NAMALWA (cell line): ENCODE measurements at places on chromosomes 4 and X.
A peak's percentile ranks its signal among the peaks of the same experiment; 100 is the strongest.

GRCh38 chr4:59869559-59869958 is 1330.6 kb upstream of the ADGRL3 start:
- DNase-seq: no peak

- no peak for DNase-seq
These were observed 275.2 kb downstream of the TRIML1 start for GRCh38 chr4:188414441-188414840.

GRCh38 chr4:40247350-40247749 is 50.5 kb downstream of the RHOH start:
- no peak for DNase-seq

DNA sequence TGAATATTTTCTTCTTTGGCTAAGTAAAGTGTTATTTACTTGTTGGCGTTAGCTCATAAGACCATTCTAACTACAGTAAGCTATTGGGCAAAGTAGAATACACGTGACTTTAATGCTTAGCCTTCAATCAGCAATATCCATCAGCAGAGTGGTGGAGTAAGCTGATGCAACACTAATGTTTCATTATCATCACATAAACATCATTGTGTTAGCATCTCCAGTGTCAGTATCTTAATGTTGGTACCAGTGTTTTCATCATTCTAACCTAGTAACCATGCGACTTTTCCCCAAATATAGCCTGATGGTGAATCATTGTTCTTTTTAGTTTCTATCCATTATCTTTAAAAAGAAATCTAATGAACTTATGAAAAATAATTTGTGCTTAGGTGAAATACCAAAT is 48.5 kb downstream of the APOOL start:
- DNase-seq: no peak

GRCh38 chrX:26606971-26607370 is 391.0 kb downstream of the MAGEB5 start:
- no peak for DNase-seq

DNA sequence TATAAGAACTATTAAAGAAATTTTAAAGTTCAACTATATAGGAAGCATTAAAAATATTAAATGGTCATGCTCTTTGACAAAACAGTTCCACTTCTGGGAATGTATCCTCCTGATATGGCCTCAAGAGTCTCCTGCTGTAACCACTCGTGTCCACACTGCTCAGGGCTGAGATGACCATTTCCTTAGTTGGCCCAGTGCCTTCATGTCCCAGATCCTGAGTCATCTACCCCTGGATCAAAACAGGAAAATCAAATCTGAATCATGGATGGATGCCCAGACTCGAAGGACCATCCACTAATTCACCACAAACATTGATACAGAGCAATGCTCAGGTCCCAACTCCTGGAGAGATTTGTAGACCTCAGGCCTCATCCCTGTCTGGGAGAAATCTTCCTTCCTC is 44.7 kb downstream of the GPRASP3 start:
- DNase-seq: no peak

DNA sequence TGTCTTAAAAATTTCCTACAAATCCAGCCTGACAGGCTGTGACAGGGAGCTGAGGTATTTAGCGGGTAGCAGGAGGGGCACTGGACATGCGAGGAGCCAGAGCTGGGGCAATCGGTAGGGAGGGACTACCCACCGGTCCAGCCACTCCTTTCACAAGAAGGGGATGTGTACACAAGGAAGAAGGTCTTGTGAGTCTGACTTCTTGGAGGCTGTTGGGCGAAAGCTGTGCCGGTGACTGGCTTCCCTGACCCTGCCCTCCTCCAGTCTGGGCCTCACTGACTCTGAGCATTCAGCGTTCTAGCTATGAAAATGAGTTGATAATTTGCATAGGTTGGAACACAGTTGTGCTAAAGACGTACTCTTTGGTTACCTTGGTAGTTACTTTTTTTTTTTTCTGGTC is 12.7 kb upstream of the CXCL8 start:
- no peak for DNase-seq

GRCh38 chr4:118770741-118771187 is 65.2 kb downstream of the SEC24D start:
- no peak for DNase-seq

DNA sequence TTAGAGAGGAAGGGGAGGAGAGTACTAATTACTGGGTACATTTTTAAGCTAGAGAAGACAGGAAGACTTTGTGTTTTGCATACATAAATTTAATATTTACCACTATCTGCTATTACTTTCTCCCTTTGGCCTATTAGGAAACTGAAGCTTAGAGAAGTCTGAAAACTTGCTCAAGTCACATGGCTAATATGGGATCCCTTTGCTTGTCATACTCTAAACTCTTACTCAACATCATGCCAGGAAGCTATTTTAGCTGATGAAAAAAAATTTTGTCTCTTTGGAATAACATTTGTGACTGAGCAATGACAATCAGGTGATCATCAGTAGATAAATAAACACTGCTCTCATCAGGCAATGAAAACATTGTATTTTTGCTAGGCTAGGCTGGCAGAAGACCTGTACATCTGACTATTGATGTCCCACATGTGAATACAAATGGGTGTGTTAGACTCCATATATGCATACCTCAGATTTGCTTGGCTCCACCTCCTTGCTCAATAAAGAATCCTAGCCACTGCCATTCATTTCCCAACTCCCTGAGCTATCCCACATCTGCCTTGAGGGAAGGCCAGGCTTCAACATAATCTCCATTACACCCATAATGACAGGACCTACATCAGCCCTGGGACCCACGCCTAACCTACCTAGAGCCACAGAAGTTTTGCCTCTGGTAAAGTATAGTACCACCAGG is 17.0 kb upstream of the DCLK2 start:
- DNase-seq: no peak

GRCh38 chr4:134628066-134628465 is 426.5 kb upstream of the PABPC4L start:
- no peak for DNase-seq

- peak; percentile 83 for DNase-seq
These were observed 7.6 kb upstream of the HSD17B10 start for GRCh38 chrX:53441531-53442321.

- DNase-seq: no peak
These were observed 32.9 kb downstream of the NELFA start for GRCh38 chr4:1975880-1976279.

DNA sequence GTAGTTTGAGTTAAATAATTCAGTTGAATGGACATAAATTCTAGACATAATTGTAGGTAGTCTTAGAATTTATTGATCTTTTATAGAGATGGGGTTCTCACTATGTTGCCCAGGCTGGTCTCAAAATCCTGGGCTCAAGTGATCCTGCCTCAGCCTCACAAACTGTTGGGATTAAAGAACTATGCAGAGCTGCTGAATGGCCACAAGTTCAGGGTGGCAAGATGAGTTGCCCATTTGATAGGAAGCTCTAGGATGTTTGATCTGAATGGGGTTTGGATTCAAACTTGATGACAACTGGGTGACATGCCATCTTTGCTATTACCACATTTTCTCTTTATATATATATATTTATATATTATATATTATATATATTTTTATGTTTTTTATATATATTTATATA is 3.6 kb downstream of the RPL36A start:
- no peak for DNase-seq

GRCh38 chrX:112846187-112846586 is 5.6 kb upstream of the AMOT start:
- DNase-seq: no peak

GRCh38 chrX:119943185-119943988 is at the start of gene NKAP:
Gene NKAP (minus strand): TSS chrX:119943751. CDS start chrX:119943605, 146 bp downstream.
- peak; percentile 88 for DNase-seq

DNA sequence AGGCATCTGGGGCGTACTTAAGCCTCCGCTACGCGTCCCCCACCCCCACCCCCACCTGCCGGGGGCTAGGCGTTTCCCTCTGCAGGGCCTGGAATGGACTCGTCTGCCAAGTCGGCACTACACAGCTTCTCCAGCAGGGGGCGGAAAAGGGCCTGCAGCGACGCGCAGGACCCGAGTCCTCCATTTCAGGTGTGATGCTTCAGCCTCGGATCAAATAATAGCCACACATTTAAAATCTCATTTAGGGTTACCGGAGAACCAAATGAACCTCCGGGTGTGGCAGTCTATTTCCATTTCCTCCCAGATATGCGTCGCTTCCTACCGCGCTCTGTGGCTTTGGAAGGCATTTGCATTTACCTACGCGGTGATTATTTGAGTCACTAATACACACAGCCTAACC is 2.9 kb downstream of the PAK3 start:
- DNase-seq: peak; percentile 33

DNA sequence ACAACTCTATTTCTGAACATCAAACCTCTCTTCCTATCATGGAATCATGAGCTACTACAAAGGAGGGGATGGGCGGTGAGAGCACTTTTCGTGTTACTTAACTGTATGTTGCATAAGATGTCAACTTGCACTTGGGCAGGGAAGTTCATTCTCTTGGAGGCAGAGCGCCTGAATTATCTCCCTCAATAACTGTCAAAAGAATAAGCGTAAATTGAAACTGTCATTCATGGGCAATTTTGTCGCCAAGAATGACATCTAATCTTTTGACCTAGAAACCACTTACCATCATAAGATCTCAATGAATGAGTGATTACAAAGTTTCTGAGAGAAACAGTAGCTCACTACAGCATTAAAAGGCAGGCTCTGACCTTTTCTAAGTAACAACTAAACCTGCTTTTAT is 23.5 kb upstream of the USP26 start:
- no peak for DNase-seq

GRCh38 chr4:1489639-1489995 is 83.4 kb upstream of the NKX1-1 start:
- no peak for DNase-seq

DNA sequence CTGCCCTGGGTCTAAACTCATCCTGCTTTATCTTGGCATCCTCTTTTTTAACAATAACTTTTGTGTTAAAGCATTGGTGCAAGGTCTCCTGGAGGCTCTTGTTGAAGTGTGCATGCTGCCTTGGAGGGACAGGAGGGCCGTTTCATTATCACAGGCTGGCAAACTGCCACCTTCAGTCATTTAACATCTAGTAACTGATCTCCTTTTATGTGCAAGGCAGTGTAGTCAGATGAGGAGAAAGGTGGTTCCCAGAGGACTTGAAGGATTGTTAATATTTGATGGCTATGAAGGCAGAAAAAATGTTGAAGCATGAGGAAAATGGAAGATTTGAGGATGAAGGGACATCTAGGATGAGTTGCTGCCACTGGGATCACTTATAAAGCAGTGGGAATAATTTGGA is 439.4 kb downstream of the RAPGEF2 start:
- no peak for DNase-seq

DNA sequence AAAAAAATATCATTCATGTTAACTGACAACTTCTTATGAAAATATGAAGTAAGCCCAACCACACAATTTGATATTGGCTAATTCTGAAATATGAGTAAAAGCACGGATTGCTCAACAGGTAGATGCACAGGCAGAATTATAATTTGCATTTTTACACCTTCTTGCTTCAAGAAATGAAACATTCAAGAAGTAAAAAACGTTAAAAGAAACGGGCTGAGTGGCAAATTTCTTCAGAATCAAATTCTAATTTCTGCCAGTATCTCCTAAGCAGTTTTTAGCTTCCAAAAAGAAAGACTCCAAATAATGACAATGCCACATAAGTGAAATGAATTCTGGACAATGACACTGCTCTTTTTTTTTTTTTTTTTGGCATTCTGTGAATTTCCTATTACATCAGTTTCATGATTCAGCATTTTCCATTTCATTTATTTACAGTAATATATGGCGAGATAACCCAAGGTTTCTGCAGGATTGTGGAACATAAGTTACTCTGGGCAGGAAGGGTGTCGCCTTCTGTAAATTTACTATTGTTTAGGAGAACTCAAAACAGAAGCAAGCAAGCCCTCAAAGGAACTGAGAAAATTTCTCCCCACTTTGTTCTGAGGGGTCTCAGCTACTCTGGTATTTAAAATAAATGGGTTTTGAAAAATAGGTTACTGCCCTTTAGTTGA is 1.4 kb downstream of the SEL1L3 start:
- no peak for DNase-seq

- DNase-seq: no peak
These were observed 191.4 kb downstream of the TSPAN5 start for GRCh38 chr4:98466868-98467599.

DNA sequence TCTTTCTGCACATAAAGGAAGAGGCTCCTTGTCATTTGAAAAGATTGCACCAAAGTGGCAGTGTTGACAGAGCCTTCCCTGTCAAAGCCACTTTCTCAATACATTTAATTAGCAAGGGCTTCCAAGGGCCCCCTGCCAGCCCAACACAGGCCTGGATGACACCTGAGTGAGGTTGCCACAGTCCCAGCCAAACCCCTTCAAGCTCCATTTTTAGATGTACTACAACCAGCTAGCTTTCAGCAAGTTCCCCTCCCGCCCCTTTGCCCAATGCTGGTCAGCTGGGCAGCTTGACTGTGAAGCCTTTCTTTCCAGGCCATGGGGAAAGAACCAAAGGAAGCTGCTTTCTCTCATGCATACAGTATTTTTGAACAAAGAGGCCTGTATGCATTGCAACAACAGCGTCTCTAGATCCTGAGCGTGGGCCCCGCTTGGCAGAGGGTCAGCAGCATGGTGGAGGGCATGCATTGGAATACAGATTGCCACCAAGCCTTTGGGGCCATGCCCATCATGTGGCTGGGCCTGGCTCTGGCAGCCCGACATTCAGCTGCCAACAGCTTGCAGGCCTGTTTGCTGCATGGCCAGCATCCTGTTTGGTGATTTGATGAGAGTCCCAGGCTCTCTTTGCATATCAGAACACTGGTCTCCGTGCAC is 261.1 kb upstream of the GATB start:
- DNase-seq: no peak

GRCh38 chrX:130174045-130174704 is 2.4 kb downstream of the RAB33A start:
- no peak for DNase-seq

- no peak for DNase-seq
These were observed 3.4 kb downstream of the PF4V1 start for GRCh38 chr4:73856518-73856917.

GRCh38 chr4:182286035-182286434 is 42.8 kb downstream of the TENM3 start:
- no peak for DNase-seq

DNA sequence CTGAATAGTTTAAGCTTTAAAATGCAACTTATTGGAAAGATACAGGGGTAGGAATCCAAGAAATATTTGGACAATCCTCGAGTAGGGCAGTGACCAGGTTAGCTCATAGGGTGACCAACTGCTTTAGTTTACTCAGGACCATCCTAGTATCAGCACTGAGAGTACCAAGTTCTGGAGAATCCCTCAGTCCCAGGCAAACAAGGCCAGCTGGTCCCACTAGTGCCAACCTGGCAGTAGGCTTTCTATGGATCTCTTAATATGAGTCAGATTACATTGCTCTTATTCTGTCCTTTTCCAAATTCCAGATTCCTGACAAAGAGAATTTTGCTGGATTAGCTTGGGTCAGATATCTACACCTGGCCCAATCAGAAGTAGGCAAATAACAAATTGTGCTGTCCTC is 493.7 kb downstream of the KCNIP4 start:
- DNase-seq: no peak

- DNase-seq: no peak
These were observed 22.4 kb upstream of the F9 start for GRCh38 chrX:139508099-139508498.

- no peak for DNase-seq
These were observed 14.5 kb downstream of the GUCY1B1 start for GRCh38 chr4:155773196-155773800.
